ENCODE measurements at places on chromosomes 4 and X.

DNA sequence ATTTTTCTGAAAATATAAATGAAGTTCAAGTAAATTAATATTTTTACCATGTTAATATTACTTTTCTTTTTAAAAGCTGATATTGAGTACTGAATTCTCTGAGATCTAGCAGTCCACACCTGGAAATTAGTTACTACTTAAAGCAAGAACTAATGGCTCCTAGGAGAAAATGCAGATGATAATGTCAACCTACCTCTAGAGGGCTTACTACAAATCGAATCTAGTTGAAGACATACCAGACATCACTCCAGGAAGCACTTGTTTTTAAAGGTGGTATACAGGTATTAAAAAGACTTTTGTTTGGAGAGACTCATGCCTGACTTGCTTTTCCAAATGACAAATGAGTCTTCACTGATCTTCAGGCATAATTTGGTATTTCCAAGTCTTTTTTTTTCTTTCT is 516.4 kb upstream of the BOD1L1 start:
- no peak for DNase-seq

- DNase-seq = no peak
These were observed 19.7 kb upstream of the AMELX start for GRCh38 chrX:11273544-11273943.

DNA sequence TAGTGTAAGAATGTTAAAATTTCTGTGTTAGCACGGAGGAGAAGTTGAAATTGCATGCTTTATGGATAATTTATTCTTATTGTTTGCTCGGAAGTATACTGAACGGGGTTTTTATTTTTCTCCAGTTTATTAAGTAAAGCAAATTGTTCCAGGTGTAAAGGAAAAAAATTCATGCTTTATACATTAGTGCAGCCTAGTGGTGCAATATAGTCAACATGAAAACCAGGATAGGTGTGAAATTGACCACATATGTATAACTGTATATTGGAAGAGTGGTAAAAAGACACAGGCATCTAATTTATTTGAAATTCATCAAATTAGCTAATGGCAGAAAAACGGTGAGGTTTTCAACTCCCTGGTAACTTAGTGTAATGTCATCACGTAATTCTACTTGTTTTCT is 959 bp downstream of the BRS3 start:
- no peak for DNase-seq

GRCh38 chr4:63904201-63904600 is 505.0 kb downstream of the TECRL start:
- DNase-seq = no peak

DNA sequence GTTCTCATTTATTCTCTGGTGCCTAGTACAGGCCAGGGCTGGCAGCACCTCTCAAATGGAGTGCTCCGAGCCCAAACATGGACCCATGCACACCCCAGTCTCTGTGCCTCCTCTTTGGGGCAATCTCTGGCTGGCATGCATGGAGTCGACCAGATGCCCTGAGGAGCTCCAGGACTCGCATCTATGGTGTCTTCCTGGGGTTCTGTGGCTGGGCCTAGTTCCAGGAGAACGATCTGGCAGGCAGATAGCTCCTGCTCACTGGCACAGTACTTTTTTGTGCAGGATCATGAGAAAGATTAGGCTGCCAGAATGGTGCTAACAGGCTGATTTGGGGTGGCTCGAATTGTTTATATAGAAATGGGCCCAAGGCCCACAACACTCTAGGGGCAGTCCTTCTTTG is 72.0 kb upstream of the PJA1 start:
- DNase-seq = no peak

GRCh38 chr4:123786920-123787319 is 390.3 kb downstream of the SPRY1 start:
- no peak for DNase-seq

DNA sequence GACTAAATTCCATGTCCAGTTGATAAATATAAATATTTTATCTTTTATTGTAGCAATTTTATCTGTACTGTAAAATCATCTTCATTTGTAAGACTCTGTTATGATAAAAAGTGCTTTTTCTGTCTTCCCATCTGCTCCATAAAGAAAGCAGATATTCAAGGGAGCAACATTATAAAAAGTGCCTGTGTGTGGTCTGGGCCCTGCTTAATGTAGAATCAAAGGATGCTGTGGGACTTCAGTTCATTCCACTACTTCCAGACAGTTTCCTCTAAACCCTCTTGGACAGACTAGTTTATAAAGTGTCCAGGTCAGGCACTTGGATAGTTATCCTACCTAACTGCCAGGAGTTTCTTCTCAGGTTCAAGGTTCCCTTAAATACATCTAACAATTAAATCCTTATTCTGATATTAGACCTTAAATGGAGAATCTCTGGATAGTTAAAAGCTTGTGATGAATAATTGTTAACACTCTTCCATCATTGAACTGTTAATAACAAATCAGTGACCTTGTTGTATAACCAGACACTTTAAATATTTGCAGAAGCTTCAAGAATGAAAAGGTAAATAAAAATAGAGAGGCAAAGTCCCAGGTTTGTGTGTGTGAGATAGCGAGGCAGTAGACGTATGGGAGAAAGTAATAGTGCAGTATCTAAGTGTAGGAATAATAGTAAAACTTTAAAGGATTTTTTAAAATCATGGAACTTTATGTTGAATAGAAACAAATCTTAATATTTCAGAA is 237.5 kb upstream of the CTSO start:
- DNase-seq = no peak

DNA sequence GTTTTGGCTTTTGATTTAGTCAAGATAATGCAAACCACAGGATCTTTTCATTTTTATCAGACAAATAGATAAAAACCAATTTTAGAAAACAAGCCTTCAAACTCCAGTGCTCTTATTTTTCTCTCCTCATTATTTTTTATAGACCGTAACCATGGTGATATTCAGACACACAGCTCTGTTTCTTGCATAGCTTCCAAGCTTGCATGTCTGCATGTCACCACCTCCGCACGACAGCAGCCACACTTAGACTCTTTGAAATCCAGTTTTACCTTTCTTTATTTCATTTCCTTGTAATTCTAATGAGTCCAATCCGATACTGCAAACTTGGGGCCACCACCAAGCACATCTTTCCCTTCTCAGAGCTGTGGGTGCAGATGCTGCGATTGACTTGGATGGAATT is 94.3 kb upstream of the GPM6A start:
- no peak for DNase-seq

- DNase-seq = no peak
These were observed 4.3 kb downstream of the IL15 start for GRCh38 chr4:141640696-141641095.

DNA sequence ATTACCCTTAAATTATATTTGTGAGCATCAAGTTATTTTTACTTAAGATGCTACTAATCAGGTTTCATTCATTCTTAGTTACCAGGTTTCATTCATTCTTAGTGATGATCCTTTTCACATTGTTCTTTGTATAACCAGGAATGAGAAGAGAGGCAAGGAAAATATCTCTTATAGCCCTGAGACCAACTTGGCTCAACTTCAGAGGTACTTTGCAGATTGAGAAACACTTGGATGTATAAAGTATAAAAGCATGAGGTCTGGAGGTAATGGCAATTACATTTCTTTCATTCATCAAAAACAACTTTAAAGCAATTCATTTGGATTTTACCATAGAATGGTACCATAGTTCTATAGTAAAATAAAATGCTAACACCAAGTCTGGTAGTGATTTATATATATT is 231.0 kb downstream of the PRDM5 start:
- no peak for DNase-seq

GRCh38 chr4:8396762-8397406 is 43.6 kb downstream of the ACOX3 start:
- DNase-seq = no peak

DNA sequence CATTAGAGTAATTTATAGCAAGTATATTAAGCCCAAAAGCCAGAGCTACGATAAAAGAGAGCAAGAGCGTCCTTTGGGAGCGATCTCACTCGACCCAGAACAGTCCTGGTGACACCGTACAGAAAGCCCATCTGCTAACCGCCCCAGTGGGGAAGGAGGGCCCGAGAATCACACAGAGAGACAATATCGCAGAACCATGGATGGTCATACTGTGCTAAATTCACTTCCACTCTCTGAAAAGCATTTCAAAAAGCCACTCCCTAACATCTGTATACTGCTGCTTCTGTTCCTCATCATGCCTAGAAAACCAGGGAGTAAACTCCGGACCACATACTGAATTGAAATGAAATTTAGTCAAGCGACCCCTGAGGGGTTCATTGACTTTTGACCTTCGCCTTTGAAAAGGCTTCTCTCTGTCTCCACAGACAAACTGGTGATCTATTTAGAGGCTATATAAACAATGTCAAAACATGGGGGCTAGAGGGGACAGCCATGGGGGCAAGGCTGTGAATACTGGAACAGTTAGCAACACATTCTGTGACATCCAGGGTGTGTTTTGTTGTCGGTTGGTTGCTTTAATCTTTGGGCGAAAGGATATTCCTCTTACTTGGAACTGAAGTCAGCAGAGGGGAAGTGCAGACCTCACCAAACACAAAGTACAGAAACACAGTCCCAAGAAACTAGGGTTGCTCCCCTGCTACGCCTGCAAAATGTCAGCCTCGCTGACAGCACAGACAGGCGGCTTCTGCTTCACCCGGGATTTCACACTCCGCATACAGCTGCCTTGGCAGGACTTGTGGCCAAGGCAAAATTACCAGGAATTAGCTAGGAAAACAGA is 129.0 kb upstream of the RASGEF1B start:
- no peak for DNase-seq
